CD4-positive, alpha-beta T cell treated with Interleukin-15 for 4 hours (primary cell): ENCODE measurements at places on chromosomes 11 and 22.

DNA sequence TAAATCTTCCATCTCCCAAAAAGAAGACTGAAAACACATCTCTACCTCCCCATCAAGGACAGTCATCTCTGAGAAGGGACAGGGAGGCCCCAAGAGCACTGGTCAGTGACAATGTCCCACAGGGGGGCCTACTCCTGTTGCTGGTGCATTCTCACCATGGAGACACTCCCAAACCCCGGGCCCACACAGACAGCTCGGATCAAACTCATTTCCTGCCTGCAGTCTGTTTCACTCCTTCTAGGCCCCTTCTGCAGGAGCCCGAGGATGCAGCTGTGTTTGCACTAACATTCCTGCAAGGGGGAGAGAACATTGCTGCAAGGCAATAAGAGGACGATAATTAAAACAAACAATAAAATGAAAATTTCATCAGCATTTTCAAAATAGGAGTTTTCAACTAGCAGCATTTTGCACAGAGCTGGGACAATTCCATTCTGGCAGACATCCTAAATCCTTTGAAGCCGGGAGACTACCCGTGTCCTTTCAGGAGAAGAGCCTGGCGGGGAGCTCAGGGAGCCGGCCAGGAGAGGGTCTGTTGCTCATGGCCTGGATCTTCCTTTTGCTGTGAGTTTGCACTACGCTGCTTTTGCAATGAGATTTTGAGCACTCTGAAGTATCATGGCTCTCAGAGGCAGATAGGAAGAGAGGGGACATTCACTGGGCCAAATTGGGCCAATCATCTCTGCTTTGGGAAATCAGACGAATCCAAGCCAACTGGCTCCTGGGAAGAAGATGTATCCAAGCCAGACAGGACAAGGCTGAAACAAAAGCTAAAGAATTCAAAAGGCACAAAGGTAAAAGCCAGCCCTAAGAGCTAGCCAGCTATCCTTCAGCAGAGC is 33.2 kb downstream of the SPATA19 start:
- DNase-seq: no peak

DNA sequence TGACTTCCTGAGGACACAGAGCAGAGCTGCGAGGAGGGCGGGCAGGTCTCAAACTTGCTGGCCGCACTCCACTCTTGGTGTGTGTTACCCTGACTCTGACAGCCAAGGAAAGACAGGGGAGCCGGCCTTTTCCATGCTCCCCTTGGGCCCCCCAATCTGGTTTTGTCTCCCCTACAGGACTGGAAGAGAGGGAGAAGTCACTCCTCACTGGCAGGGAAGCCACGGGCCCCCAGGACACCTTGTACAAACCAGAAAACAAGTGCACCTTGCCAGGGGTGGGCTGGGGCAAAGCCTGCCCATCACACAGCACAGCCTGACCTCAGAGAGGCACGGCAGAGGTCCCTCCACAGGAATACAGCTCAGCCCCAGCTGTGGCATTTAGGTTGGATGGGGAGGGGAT is 20.2 kb downstream of the CBX7 start:
- no peak for DNase-seq

- no peak for DNase-seq
Observed at GRCh38 chr11:126992065-126992803, 8.3 kb downstream of the KIRREL3 start.

- DNase-seq: no peak
Observed at GRCh38 chr11:63599211-63600122, 14.8 kb downstream of the PLAAT3 start.

GRCh38 chr22:47124451-47124881 is 362.0 kb downstream of the TBC1D22A start:
- DNase-seq: no peak

- no peak for DNase-seq
Observed at GRCh38 chr11:71568704-71569349, 3.5 kb downstream of the KRTAP5-10 start.

GRCh38 chr11:72924568-72925190 is 110.5 kb downstream of the ATG16L2 start:
- DNase-seq: peak; percentile 27

GRCh38 chr11:103964390-103964789 is 72.0 kb upstream of the DDI1 start:
- DNase-seq: no peak

- DNase-seq: no peak
Observed at GRCh38 chr11:19558189-19558986, 154.2 kb upstream of the NAV2 start.

DNA sequence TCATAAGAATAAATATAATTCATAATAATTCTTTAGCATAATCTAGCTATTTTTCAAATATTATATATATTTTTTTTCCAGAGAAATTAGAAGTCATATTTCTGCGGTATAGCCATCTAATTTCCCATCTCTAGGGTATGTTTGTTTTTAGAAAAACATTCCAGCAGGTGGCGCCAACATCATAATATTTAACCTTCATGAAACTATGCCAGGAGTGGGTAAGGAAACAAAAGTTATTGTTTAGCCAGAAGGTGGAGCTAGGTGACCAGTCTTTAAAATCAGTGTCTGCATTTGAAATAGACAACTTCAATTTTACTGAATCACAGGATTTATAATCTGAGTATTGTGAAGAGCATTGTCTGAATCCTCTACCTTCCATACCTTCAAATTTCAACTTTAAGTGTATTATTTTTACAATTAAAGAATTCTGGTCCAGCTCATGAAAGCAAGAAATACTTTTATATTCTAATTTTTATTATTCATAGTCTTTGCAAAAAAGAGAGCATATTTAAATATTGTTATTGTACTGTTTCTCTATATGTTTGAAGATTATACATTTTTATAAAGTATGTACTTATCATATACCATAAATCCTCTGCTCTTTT is 15.7 kb upstream of the CCDC179 start:
- peak; percentile 76 for DNase-seq

- DNase-seq: no peak
Observed at GRCh38 chr11:64923151-64923661, 1.3 kb upstream of the PPP2R5B start.

GRCh38 chr11:85740481-85741400 is 54.7 kb upstream of the CCDC89 start:
- no peak for DNase-seq

DNA sequence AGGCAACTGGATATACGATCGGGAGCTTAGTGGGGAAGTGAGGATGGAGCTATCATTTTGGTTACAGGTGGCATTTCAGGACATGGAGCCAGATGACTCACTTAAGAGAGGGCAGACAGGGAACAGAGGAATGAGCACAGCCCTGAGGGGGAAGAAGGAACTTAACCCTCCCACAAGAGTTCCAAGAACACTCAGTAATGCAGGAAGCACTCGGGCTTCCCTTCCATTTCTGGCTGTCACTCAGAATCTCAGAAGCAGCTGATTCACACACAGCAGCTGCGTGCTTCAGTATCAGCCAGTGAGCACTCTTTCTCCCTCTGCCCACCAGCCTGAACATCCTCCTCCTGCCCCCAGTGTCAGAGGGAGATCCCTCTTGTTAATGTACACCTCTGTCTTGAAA is 34.8 kb downstream of the EFCAB6 start:
- DNase-seq: no peak

GRCh38 chr11:3127706-3128355 is 37.3 kb downstream of the OSBPL5 start:
- DNase-seq: no peak

- peak; percentile 80 for DNase-seq
Observed at GRCh38 chr22:50498322-50498890, 9.1 kb downstream of the LMF2 start.

GRCh38 chr11:113873236-113873626 is 2.1 kb downstream of the USP28 start:
- no peak for DNase-seq

GRCh38 chr11:130854483-130854882 is 61.8 kb downstream of the SNX19 start:
- no peak for DNase-seq

- DNase-seq: no peak
Observed at GRCh38 chr22:20949698-20950183, 17.3 kb upstream of the AIFM3 start.
